ENCODE measurements at places on chromosomes 2 and 18. TPM values are rescaled to one million over a fixed set of nuclear protein-coding genes. Genes with fewer than 3 reads are reported as not detected.

Gene FOXD4L1
- 0.06 TPM for total RNA-seq

Gene ALPP
- total RNA-seq, result not detected

Gene QPCT
- total RNA-seq, result 7.1 TPM

Gene IL36A
- not detected for total RNA-seq

Gene PLCL1
- 2.0 TPM for total RNA-seq

Gene PKDCC
- total RNA-seq, result 0.81 TPM

Gene PAPOLG
- 14.5 TPM for total RNA-seq

Gene ABCG8
- total RNA-seq, result not detected

Gene LRATD1
- total RNA-seq, result 2.1 TPM

Gene VWC2L
- total RNA-seq, result not detected

Gene SP3
- total RNA-seq, result 57.1 TPM

Gene AQP4
- total RNA-seq, result not detected

Gene NYAP2
- not detected for total RNA-seq

Gene TNFAIP6
- 0.13 TPM for total RNA-seq

Gene FLACC1
- 0.49 TPM for total RNA-seq

Gene FSHR
- total RNA-seq, result not detected

Gene SPTBN1
- total RNA-seq, result 873 TPM

Gene GAL3ST2
- total RNA-seq, result not detected

Gene PROC
- total RNA-seq, result not detected

Gene NOTO
- not detected for total RNA-seq

Gene KIAA2012
- total RNA-seq, result not detected
